ENCODE measurements at places on chromosomes 2 and 18. TPM values are rescaled to one million over a fixed set of nuclear protein-coding genes. Genes with fewer than 3 reads are reported as not detected.

GRCh38 chr2:46963941-46964673 lies 48.5 kb upstream of the MCFD2 start:
- DNase-seq, result no peak

The DUSP2 gene
- total RNA-seq, result 6.1 TPM

- peak; percentile 3 for DNase-seq
Measured at GRCh38 chr18:52716973-52717372, 377.0 kb downstream of the DCC start.

DNA sequence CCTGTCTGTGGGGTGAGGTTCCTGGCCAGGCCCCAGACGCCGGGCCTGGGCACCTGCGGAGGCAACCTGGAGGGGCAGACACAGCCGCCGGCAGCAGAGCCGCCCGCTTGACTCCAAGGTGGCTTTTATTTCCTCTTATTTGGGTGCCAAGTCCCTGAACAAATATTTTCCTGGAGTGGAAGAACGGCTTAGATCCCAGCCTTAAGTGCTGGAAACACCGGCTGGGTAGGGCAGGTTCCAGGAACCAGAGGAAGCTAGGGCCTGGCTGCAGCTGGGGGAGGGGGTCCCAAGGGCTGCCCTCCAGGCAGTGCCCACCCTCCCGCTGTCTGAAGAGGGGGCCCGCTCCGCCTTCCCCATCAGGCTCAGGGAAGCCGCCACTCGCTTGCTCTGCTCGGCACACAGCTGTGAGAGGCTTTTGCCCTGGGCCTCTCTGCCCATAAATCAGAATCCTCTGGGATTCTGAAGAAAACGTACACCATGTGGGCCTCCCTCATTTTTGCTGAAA lies 28.2 kb downstream of the SDC1 start:
- no peak for DNase-seq

The CXCR2 gene
- not detected for total RNA-seq

All from Caki2 (cell line).